ENCODE measurements at places on chromosomes 11 and 22.

GRCh38 chr11:69213316-69213715 is 57.6 kb downstream of the SMIM38 start:
- no peak for DNase-seq

GRCh38 chr11:84173078-84173477 is 886.9 kb upstream of the CCDC90B start:
- DNase-seq = no peak

DNA sequence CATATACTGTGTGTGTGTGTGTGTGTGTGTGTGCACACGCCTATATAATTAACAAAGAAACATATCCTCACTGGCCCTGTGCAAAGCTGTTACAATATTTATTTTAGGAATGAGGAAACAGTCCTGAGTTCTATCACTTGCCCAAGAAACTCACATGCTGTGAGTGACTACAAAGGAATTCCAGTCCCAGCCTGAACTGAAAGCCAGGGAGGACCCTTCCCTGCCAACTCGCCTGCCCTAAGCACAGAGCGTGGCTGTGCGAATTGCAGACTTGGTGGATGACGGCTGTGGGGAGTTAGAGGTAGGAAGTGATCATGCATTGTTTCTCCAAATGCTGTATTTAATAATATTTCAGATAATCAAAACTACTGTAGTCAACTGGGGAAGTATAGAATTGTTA is 26.4 kb upstream of the CD5 start:
- DNase-seq = no peak

DNA sequence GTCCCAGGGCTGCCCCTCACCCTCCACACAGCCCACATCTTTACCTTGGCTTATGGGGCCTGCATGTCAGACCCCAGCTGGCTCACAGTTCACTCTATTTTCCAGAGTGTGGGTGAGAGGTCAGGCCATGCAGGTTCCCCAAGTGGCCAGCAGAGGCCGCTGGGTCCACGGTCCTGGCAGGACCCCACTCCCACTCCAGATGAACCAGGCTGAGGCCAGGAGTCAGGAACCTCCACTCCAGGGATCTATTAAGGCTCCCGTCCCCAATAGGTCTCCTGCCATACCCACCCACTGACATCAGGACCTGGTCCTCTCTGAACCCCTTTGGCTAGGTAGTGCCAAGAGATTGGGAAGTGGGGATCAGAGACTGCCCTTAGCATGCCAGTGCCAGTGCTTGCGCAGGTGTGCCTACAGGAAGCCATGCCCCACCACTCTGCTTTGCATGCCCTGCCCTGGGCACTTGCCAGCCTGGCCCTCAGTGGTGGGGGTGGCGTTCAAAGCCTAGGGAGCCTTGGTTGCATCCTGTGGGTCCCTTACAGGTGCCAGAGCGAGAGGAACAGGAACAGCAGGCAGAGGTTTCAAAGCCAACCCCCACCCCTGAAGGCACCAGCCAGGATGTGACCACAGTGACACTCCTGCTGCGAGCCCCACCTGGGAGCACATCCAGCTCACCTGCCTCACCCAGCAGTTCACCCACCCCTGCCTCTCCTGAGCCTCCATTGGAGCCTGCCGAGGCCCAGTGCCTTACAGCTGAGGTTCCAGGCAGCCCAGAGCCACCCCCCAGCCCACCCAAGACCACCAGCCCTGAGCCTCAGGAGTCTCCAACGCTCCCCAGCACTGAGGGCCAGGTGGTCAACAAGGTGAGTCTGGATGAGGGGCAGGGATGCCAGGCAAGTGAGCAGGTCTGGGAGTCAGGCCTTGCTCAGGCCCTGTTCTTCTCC is 8.3 kb downstream of the SMTN start:
- peak; percentile 25 for DNase-seq

DNA sequence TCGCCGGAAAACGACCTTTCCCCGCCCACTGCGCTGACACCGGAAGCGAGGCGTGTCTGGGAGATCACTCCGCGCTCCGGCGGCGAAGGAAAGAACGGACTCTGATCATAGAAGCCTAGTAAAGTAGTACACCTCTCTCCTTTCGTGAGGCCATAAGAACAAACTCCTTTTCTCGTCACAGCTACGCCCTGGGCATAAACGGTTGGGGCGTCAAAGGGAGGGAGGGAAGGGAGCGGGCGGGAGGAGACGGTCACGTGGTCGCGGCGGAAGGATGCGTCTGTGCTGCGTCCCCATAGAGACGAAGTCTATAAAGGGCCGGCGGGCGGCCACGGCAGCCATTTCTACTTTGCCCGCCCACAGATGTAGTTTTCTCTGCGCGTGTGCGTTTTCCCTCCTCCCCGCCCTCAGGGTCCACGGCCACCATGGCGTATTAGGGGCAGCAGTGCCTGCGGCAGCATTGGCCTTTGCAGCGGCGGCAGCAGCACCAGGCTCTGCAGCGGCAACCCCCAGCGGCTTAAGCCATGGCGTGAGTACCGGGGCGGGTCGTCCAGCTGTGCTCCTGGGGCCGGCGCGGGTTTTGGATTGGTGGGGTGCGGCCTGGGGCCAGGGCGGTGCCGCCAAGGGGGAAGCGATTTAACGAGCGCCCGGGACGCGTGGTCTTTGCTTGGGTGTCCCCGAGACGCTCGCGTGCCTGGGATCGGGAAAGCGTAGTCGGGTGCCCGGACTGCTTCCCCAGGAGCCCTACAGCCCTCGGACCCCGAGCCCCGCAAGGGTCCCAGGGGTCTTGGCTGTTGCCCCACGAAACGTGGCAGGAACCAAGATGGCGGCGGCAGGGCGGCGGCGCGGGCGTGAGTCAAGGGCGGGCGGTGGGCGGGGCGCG is at the start of gene ATF4:
TSS of gene ATF4 (plus strand) at position 337 of the 880 bp plus-strand sequence. CDS start 884 bp downstream, outside the sequence.
- DNase-seq = peak; percentile 93

- DNase-seq = no peak
Measured at GRCh38 chr11:15194671-15195415, 80.1 kb downstream of the INSC start.

DNA sequence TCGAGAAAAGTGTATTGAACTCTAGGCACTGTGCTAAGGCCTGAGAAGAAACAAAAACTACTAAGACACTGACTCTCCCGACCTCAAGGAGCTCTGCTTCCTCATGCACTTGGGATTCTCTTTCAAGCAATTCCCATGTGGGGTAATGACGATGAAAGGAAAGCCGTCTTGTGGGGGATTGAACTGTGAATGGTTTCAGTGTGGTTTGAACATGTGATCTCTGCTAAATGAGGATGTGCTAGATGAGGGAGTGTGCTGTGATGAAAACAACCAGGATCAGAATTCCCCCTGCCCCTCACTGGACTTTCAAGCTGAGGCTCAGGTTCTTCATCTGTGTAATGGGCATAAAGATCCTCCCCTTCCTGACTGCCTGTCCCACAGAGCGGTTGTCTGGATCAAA is 74.9 kb downstream of the DEPDC5 start:
- DNase-seq = no peak
